ENCODE measurements at places on chromosomes 5 and 9.

DNA sequence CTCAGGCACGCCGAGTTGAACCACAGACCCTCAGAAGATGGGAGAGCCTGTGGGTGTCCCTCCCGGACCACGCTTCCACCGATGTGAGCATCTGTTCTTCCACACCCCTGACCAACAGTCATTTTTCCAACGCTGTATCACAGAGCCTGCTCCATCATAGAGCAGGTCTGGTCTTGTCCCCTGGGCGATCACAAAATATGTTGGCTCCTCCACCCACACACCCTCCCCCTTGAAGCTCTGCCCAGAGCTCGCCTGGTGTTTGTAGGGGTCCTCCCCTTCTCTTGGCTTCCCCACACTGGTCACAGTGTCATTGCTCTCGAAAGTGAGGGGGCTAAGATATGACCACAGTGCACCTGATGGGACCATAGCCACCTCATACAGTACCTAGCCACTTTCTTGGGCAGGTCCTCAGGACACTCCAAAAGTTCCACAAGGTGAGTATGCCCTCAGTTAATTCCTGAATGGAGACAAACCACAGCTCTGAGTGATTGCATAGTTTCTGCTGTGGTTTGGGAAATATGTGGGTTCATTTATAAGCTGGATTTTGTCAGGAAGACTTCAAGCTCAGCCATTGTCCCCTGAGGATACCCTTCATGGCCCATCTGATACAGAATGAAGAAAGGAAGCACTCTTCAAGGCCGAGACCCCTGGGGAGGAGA is 3.5 kb upstream of the ZNF618 start:
- DNase-seq = no peak

DNA sequence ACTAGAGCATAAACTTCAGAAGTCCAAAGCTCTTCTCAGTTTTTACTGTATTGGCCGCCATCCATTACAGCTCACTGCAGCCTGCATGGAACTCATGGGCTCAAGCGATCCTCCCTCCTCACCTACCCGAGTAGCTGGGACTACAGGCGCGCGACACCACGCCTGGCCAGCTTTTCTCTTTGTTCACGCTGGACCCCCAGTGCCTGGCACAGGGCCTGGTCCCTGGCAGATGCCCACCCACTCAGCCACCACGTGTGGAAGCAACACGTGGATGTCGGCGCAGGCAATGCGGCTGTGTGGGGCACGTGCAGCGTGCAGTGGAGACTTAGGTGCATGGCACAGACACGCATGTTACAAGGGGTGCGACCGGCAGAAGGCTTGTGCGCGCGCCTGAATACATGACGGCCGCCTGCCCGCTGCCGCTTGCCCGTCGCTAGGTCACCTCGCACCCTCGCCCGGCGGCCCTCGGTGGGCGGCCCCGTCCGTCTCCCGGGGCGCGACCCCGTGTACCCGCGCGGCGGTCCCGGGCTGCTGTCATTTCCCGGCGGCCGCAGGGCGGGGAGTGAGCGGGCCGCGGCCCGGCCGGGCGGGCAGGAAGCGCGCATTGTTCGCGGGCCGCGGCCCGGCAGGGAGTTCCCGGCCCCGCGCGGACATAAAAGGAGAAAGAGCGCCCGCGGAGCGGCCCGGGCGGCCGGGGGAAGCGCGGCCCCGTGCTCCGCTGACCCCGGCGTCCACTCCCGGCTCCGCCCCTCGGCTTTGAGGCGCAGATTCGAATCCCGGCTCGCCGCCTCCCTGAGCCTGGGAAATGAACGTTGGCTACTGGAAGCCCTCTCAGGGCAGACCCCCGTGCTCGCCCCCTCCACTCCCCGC is 24.1 kb upstream of the PTGS1 start:
- DNase-seq = peak; percentile 37

GRCh38 chr5:149488645-149489306 is 62.5 kb downstream of the CSNK1A1 start:
- no peak for DNase-seq

GRCh38 chr5:146291421-146292074 is 47.1 kb upstream of the POU4F3 start:
- peak; percentile 66 for DNase-seq

DNA sequence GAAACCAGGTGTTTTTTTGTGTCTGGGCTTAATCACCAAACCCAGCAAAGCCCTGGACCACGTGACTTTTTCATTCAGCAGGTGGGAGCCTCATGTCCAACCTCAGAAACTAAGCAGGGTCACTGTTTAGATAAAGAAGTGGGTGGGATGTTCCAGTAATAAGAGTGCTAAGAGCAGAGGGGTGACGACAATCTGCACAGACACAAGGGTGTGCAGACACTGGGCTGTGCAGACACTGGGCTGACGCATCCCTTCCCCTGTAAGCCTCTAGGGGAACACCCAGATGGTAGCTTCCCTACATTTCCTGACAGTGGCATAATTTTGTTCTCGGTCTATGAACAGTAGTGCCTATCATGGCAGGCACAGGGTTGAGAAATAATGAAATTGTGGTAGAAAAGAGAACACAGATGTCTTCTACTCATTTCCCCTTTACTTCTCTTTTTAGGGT is 85.1 kb downstream of the SAXO1 start:
- no peak for DNase-seq
